ENCODE measurements at places on chromosomes 4 and X.

GRCh38 chr4:53925050-53925605 lies 139.3 kb downstream of the CHIC2 start:
- no peak for DNase-seq

- DNase-seq: peak; percentile 14
Measured at GRCh38 chrX:106898462-106898861, 4.7 kb downstream of the RIPPLY1 start.

DNA sequence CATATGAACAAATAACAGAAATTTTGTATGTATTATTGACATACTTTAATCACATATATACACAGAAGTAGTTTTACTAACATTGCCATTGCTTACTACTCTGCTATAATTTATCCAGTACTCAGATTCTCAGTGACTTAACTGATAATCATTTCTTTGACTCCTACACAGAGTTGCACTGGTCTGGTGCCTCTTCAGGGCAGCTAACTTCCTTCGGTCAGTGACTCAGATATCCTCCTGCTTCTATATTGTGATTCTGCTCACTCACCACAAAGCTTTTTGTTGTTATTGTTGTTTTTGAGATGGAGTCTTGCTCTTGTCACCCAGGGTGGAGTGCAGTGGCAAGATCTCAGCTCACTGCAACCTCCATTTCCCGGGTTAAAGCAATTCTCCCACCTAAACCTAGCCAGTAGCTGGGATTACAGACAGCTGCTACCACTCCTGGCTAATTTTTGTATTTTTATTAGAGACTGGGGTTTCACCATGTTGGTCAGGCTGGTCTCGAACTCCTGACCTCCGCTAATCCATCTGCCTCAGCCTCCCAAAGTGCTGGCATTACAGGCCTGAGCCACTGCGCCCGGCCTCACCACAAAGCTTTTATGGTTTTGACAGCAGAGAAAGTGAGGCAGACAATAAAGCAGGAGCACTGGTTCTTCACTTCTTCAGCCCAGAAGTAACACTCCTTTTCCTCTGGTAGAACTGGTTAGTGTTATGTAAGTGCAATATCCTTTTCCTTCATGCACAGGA lies 499.3 kb downstream of the EPHA5 start:
- no peak for DNase-seq

DNA sequence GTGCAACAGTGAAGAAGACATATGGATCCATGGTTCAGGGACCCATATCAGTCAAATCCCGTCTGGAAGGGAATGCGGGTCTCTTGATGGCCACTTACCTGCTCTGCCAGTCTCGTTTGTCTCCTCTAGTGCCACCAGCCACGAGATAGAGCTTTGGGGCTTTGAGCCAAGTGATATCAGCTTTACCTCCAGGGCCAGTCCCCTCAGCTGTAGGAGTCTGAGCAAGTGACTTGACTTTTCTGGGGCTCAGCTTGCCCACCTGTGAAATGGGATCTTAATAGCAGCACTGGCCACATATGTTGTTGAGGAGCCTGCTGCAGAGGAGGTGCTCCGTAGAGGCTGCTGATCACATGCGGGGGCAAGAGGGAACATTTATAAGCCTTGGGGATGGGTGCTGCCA lies 1.2 kb downstream of the SLC2A9 start:
- no peak for DNase-seq

DNA sequence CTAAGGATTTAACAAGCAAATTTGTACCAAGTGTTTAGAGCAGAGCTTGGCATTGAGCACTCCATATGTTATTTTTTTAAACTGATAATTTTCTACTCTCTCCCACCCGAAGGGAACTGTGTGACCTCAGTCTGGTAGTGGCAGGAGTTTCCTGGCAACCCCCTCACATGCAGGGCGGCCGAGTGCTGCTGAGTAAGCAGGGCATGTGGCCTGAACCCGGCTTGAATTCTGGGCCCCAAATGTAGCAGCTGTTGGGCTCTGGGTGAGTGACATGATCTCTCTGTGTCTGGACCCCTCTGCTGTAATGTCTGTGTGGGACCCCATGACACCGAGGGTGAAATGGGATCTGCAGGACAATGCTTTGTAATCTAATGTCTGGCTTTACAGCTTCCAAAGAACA lies 13.6 kb upstream of the C4orf50 start:
- DNase-seq: peak; percentile 51

DNA sequence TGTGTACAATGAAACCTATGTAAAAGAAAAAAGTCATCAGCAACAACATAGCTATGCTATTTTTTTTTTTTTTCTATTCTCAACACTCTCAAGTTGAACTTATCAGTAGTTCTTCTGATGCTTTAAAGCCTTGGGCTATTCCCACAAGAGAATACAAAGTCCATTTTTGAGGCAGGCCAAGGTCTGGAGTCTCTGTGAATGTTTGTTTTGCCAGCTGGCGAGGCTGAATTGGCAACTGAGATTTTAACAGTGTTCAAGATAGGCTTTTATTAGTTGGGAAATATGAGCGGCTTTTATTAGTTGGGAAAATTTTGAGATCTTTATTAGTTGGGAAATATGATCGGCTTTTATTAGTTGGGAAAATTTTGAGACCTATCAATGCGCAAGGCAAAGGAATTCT lies 336.6 kb downstream of the SLITRK2 start:
- no peak for DNase-seq

GRCh38 chrX:129790146-129790545 lies 10.4 kb downstream of the SASH3 start:
- no peak for DNase-seq

GRCh38 chr4:54581807-54582206 lies 76.0 kb upstream of the KIT start:
- DNase-seq: no peak

- peak; percentile 30 for DNase-seq
Measured at GRCh38 chr4:101345271-101345595, 2.1 kb downstream of the PPP3CA start.

DNA sequence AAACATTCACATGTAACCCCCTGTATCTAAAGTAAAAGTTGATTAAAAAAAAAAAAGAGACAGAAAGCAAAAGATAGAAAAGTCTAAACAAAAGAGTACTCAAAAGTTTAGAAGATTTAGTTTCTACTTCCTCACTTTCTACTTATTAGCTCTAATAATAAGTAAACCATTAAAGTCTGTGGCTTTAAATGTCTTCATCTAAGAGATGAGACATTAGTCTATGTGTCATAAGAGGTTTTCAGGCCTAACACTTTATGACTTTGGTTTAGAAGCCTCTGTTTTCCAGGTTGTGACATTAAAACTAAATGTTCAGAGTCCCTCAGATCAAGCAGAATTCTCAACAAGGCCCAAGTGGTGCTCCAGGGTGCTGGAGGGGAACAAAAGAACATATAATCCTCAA lies 42.2 kb upstream of the GUCY1A1 start:
- DNase-seq: no peak

DNA sequence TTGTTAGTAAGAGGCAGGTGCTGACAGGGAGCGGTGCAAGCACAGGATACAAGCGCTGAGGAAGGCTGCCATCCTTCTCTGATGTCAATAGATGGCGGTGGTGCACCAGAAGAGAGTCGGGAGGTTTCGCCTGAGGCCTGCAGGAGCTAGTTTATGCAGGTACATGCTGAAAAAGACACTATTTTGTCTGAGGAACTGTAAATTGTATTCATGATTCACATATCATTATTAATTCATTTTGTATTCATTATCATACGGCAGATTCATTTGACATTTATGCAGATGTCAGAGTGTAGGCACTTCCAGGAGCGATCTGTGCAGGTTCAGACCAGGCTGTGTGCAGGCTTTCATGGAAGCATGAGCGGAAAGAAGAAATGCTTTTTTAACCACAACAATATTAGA lies 824.0 kb downstream of the STIM2 start:
- DNase-seq: peak; percentile 15

- no peak for DNase-seq
Measured at GRCh38 chrX:32966821-32967355, 244.5 kb downstream of the DMD start.

DNA sequence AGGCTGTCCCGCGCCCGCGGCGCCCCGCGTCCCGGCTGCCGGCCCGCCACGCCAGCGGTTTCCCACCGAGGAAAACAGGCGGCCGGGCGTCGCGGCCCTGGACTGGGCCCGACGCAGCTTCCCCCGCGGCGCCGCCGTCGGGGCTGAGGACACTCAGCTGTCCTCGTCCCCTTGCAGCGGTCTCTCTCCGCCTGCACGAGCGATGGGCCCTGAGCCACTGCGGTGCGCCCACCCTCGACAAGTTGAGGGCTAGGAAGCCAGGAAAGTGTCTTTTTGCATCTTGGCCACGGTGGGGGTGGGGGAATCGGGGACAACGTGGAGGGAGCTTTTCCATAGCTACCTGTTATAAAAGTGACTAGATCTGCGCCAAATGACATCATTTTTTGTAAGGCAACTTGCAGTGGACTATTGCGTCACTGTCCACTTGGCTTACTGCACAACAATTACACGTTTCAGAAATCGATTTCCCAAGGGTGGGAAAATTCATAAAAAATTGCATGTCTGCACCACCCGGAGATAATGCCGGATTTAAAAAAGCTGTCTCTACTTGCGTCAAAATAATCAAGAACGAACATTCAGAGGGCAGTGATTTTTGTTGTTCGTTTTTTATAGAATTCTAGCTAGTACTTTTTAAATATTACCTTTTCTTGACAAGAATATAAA lies 1.1 kb downstream of the KLHL15 start:
- no peak for DNase-seq

DNA sequence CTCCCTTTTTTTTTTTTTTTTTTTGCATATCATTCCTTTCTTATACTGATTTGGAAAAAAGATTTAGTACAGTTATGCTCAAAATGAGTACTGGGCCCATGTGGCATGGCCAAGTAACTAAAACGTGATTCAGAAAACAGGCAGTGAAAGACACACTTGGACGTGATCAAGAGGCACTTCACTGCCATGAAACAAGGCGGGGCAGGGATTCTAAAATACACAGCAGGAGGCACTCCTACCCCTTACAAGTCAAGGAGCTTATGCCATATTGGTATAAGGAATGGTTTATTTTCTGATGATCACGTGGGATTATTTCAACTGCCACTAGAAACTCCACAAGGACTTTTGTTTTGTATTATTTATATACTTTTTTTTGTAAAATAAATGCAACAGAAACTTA lies 72.0 kb downstream of the CHST7 start:
- DNase-seq: no peak

GRCh38 chr4:25879991-25880651 lies 17.3 kb upstream of the SEL1L3 start:
- DNase-seq: no peak

DNA sequence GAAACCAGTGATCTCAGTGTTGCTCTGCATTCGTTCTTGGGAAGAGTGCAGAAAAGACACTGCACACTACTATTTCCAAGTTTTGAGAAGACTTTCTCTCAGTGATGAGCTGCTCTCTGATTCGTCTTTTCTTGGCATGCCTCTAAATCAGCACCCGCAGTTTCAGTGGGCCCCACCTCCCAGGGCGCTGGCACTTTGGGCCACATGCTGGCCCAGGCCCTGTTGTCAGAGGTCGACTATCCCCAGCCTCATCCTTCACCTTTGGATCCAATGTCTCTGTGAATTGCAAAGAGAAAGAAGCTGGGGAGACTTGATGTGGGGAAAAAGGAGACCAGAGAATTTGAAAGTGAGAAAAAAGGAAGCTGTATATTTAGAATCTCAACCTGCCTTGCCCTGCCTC lies 644.1 kb upstream of the PITX2 start:
- DNase-seq: no peak

- peak; percentile 57 for DNase-seq
Measured at GRCh38 chr4:155666344-155667221, at the start of gene GUCY1A1. Gene GUCY1A1 (plus strand): TSS chr4:155666848. CDS start chr4:155696868, 30,020 bp downstream.

- no peak for DNase-seq
Measured at GRCh38 chr4:10981576-10981975, 297.0 kb upstream of the CLNK start.

DNA sequence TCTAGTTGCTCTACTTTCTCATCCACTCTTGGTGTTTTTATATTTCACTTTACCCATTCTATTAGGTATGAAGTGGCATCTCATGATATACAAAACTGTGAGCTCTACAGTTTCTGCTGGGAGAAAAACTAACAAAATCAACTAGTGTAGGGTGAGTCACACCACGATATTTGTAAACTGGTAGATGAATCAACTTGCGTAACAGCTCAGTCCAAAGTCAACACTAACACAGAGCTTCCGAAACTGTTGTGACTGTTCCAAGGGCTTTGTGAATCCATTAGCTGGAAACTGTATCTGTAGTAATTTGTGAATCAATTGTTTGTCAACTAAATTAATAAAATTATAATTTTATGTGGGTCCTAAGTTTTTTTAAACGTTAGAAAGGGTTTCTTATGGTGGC lies 119.8 kb upstream of the TSPAN5 start:
- DNase-seq: no peak

DNA sequence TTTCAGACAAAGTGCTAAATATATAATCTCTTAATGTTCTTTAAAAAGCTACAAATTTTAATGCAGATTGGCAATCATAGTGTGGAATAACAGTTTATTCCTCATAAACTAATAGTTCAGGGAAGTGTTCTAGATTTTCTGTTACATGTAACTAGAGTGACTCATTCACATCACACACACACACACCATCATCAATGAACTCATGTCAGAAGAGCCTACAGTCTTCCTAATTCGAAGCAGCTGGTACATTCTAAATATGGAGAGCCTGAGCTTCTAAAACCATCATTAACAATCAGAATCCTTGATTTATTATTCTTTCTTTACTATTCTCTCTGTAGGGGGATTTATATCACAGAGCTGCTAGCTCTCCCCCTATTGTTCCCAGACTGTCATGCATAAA lies 49.6 kb downstream of the DKK2 start:
- peak; percentile 1 for DNase-seq

- DNase-seq: no peak
Measured at GRCh38 chr4:75172551-75172950, 239.6 kb downstream of the PARM1 start.

DNA sequence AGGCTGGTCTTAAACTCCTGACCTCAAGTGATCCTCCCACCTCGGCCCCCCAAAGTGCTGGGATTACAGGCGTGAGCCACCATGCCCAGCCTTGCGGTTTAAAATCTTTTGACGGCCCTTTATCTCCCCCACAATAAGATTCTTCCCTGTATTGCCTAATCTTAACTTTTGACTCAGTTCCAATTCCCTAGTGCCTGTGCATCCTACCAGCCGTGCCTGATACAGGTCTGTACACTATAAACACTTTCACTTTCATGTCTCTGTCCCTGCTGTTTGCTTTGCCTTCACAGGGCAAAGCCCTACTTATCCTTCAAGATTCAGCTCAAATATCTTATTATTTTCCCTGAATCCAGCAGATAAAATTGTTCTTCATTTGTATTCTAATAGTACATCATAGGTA lies 74.6 kb downstream of the WDR44 start:
- DNase-seq: no peak

GRCh38 chr4:77854431-77855111 lies 8.1 kb upstream of the MRPL1 start:
- DNase-seq: no peak

- no peak for DNase-seq
Measured at GRCh38 chr4:14897217-14897616, 105.1 kb upstream of the CPEB2 start.

- DNase-seq: no peak
Measured at GRCh38 chr4:184329235-184329634, 111.6 kb upstream of the ENPP6 start.

Measured in SK-N-SH (cell line).